Inflammatory macrophage treated with lipopolysaccharide for 4 hours (primary cell): ENCODE measurements at places on chromosomes 2 and 18.
A peak's percentile ranks its signal among the peaks of the same experiment; 100 is the strongest.

DNA sequence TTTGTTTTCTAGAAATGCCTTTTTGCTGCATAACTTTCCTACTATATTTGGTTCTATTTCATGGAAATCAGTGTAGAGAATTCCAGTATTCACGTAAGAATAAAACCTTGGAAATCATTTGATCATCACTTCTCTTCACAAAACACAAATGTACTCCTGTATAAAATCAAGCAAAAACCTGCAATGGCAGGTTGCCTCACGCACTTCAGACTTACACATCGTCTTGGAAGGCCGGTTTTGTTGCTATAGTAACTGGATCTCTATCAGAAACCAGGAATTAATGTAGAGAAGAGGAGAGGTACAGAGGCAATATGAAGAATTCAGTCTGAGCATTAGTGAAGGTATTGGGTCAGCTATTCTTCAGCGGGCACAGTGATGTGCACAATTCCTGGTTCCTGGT lies 370.7 kb upstream of the CYRIA start:
- DNase-seq, result no peak

DNA sequence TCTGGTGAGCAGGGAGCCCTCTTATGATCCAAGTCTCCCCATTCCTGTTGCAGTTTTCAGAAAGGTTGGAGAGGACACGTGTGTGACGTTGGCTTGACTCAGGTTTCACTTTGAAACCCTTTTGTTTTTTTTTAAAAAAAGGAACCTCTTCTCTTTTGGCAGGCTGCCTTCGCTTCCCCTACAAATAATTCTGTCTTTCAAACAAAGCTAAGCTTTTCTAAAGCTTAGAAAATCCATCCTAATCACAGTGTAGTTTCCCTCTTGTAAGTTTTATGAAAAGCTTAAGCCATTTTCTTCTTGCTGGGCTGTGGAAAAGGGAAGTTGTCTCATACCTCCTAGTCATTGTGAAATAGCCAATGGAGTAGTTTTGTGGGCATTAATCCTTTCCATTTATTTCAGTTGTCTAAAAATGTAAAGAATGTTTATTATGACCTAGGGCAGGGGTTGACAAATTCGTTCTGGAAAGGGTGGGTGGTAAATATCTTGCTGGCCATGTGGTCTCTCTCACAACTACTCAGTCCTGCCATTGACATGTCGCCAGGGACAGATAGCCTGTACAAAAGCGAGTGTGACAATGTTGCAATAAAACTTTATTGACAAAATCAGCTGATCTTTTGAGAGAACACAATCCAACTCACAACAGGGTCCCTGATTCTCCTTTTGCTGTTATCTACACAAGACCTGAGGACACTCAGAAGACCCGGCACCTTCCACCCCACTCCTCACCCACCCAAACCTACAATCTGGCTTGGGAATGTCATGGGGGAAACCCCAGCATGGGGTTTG lies 878.8 kb downstream of the RNF144A start:
- peak; percentile 80 for DNase-seq

DNA sequence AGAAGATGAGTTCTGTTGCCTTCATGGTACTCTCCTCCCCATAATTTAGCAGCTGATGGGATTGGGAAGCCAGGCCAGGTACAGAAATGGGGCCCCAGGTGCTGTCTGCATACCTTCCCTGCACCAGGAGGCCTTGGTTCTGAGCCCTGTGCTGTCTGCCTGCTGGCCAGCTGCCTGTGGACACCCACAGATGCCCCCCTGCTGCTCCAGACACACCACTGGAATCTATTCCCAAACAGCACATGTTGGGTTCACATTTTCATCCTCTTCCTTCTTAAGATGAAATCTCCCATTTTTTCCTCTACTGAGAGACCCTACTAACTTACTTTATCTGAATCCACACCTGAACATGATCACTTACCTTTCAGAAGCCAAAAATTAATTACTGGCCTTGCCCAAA lies 152.0 kb upstream of the CCDC68 start:
- no peak for DNase-seq

DNA sequence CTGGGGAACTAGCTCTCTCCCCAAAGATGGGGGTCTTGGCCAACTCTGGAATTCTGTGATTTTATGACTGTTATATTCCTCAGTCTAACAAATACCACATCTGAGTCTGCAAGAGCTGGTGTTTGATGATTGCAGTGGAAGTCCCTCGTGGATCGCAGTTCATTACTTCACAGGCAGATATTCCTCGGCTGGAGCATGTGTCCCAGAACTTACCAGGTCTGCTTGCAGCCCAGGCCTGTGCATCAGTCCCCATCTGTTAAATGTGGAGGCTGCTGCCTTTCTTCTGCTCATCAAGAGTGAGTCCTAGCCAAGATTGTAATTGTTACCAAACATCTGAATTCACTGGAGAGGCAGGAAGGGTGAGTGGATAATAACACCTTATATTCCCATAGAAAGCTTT lies 55.5 kb downstream of the PRKCE start:
- DNase-seq, result no peak

DNA sequence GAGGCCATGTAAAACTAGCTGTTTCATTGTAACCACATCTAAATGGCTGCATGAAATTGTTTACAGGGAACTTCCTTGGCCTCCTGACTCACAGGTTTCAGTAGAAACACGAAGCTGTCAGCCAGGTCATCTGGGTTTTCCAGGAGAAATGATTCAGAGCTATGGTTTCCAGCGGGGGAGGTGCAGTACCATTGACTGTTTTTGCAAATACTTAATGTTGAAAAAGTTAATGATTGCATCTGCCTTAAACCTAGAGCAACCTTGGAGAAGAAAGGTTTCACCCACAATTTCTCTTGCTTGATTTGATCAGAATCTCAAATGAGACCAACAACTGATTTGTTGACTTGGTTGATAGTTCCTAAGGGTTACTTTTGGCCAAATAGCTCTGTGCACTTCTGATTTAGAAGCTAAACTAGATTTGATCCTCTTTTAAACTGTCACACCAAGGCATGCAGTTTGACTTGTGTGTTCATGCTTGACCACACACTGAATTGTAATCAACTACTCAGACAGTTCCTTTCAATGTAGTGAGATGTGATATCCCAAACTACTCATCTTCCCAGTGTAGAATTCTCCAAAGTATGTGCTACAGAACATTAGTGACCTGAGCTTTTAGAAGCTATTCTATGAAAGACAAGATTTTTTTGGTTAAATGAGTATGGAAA lies 193.5 kb upstream of the CHST9 start:
- DNase-seq, result no peak
